NCI-H187 (cell line): ENCODE measurements at places on chromosomes 1 and 21.

- DNase-seq, result no peak
Observed at GRCh38 chr1:201536558-201536957, 2.4 kb upstream of the NAV1 start.

DNA sequence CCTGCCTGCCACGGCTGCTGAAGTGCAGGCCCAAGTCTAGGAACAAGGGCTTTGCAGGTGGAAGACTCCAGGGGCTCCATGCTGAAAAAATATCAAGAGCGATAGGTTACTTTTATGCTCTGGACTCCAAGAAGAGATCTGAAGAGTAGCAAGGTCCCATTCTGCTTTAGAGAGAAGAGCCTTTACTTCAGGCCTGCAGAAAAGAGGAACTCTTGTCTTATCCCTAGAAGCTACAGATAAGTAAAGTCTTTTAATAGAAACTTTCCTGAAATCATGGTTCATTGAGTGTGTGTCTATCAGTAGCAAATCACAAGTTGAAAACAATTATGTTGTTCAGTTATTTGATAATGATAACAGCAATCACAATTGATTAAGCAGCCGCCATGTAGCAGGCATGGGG is 113.3 kb downstream of the TNR start:
- DNase-seq, result no peak

- no peak for DNase-seq
Observed at GRCh38 chr1:162369571-162369970, 7.1 kb downstream of the SPATA46 start.

GRCh38 chr1:38018864-38019343 is 6.4 kb downstream of the UTP11 start:
- DNase-seq, result no peak

GRCh38 chr1:17559615-17560419 is 20.3 kb downstream of the ARHGEF10L start:
- no peak for DNase-seq
